Natural killer cell (primary cell): ENCODE measurements at places on chromosomes 2 and 18. TPM values are rescaled to one million over a fixed set of nuclear protein-coding genes. Genes with fewer than 3 reads are reported as not detected.

Gene LOXHD1
- total RNA-seq, result 0.11 TPM

Gene SLC11A1
- 17.9 TPM for total RNA-seq

Gene GEN1
- total RNA-seq, result 11.1 TPM

Gene FLACC1
- total RNA-seq, result 7.0 TPM

Gene KCNE4
- not detected for total RNA-seq

Gene CROCC2
- total RNA-seq, result not detected

Gene LCT
- not detected for total RNA-seq

Gene ASPRV1
- 1.9 TPM for total RNA-seq

GRCh38 chr2:23426263-23426905 is 41.4 kb downstream of the KLHL29 start:
- no peak for DNase-seq

- no peak for DNase-seq
Observed at GRCh38 chr2:197425550-197425949, 9.3 kb downstream of the SF3B1 start.

DNA sequence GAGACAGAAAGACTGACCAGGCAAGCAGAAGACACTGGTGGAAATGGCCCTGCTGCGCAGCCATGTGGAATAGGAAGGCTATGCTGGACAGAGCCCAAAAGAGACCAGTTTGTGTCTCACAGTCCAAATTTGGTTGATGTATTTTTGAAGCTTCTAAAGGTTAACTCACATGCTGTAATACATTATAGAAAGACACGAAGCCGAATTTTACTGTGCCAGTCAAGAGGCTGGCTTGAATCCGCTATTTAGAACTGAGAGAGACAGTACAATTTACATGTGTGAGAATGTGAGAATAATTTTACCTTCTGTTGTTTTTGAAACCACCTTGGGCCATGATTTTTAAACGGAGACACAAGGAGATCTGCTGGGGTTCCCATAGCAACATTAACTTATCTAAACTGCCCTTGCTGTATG is 113.6 kb downstream of the METTL8 start:
- no peak for DNase-seq

- DNase-seq, result peak; percentile 65
Observed at GRCh38 chr2:105935063-105935462, 190.4 kb downstream of the NCK2 start.

- DNase-seq, result peak; percentile 41
Observed at GRCh38 chr2:11998218-11998617, 251.8 kb downstream of the LPIN1 start.

DNA sequence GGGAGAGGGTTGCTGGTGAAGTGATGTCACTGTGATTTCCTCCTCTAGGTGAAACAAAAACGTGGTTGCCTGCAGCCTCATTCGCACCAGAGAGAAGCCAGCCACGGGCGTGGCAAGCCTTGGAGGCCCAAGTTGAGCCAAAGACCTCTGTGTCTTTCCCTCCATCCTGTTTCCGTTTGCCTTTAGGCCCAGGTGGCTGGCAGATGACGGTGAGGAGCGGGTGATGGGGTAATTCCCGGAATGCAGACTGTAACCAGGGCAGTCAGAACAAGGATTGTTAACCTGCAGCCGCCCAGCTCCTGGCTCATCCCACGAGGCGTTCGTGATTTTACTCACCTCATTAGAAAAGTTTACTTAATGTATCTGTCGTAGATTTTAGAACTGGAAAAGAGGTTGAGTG is 14.4 kb downstream of the CTIF start:
- DNase-seq, result no peak

- DNase-seq, result no peak
Observed at GRCh38 chr2:240522406-240522805, 35.4 kb downstream of the ANKMY1 start.

- DNase-seq, result no peak
Observed at GRCh38 chr18:50218432-50219197, 23.7 kb upstream of the MYO5B start.

DNA sequence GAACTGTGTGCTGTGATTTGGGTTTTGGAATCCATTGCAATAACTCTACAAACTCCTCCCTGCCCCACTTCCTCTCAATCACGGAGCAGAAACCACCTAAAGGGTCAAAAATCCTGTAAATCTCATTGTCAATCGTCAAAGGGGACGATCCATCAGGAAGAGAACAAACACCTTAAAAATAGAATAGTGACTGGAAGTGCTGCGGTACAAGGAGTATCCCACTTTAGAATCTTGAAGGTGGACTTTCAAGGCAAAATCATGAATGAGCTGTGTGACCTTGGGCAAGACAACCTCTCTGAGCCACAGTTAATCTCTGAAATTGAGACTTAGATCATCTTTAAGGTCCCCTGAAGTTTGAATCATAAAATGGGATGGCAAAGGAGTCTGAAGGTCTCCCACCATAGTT is 5.9 kb downstream of the PMAIP1 start:
- no peak for DNase-seq

DNA sequence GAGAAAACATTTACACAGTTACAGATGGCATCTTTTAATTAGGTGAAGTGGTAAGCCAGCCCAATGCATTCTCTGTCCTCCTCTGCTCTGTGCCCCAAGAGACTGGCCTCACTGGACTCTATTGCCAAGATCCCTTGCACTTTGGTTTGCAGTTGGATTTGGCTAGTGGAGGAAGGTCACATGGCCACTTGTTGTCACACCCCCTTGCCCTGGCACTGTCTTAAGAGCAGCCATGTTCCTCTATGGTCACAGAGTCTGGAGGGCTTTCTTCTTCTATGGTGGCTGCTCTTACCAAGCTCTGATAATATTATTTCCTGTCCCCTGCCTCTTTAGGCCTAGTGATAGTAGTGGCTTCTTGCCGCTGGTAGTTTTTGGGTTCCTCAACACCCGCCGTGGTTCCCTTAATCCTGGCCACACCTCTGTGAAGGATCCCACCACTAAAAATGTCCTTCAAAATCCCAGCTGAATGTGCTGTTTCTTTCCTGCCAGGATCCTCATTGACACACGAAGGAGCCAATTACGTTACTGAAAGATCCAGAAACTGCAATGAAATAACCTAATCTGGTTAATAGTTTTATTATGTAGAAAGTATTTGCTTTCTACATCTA is 111.1 kb downstream of the CDC42EP3 start:
- no peak for DNase-seq

DNA sequence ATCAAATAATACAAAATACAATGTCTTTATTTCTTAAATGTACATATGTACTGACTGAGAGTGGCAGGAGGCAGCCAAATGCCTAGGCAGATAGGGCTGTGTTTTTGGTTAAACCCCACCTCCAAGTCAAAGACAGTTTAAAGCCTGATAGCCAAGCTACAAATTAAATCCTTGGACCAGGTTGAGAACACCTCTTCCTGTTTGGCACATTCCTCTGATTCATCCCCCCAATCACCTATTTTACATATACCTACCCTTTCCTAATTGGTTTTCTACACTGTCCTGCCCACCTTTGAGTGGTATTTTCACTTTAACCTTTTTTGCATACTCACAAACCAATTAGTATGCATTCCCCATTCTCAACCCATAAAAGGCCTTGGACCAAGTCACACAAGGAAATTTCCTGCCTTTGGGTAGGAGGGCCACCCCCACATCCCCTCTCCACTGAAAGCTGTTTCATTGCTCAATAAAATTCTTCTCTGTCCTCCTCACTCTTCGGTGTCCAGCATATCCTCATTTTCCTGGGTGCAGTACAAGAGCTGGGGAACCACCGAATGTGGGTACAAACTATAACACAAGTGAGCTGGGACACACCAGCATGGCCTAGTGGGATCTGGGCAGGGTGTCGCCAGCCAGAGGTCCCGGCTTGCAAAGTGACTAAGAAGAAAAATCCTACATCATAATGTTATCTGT is 149.1 kb downstream of the UBE2E3 start:
- no peak for DNase-seq

- peak; percentile 32 for DNase-seq
Observed at GRCh38 chr2:27249891-27250651, 12.8 kb downstream of the SLC30A3 start.

DNA sequence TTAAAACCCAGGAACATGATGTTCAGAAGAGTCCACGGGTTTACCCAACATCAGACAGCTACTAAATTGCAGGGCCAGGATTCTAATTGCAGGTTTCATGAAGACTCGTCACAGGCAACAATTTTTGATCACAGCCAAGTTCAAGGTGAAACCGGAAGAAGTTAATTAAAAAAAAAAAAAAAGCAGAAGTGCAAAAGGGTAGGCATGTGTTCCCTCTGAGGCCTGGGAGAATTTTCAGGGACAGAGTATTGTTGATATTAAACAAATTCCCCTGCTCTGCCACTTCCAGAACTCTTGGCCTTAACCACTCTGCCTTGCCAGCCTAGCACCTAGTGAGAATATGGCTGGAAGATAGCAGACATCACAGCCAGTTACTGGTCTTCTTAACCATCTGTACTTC is 99.4 kb upstream of the TRIB2 start:
- no peak for DNase-seq

GRCh38 chr2:28435814-28436351 is 43.2 kb downstream of the FOSL2 start:
- no peak for DNase-seq

DNA sequence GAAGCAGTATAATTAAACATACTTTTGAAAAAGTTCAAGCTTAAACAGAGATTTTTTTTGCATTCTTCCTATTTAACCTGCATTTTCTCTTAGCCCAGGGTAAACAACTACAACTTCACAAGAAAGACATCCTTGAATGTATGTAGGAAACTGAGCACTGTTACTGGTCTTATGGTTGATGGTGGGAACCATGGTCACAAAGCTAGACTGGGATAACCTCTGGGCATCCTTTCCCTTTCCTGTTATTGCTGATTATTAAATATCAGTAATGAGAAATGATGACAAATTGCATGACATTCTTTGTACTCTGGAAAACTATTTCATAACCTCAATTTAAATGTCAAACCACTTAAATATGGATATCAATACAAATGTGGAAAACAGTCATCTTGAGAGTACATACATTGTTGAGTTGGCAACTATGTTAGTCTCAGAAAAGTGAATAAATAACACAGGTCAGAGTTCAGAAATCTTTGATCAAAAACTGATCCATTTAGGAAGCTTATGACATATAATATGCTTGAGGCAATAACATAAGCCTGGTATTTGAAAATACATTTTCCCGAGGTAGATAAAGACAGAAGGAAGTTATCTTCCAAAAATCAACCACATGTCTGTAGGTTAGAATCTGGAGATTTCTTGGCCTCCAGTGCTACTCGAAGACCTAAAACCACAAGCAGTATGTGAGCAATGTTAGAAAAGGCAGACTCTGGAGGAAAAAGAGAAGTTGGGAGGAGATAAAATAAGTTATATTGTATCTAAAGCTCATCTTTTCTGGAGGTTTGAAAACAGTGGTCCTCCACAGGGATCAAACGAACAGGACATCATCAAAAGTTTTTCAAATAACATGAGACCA is 65.2 kb upstream of the ST8SIA5 start:
- DNase-seq, result no peak

DNA sequence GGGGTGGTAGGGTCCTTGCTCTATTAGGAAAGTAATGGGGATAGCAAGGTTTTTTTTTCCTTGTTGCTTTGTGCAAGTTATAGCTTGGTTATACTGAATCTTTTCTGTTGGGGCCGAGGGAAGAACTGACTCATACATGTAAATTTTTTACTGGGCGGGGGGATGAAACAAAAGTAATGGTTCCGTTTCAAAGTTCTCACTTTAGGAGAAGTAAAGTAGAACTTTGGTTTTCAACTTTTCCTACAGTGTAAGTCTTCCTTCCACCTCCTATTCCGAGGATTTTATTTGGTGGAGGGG is 1.1 kb downstream of the AFTPH start:
- no peak for DNase-seq

- DNase-seq, result no peak
Observed at GRCh38 chr2:6024784-6025183, 332.6 kb downstream of the SOX11 start.

- DNase-seq, result no peak
Observed at GRCh38 chr2:164717000-164717803, 95.9 kb upstream of the GRB14 start.

DNA sequence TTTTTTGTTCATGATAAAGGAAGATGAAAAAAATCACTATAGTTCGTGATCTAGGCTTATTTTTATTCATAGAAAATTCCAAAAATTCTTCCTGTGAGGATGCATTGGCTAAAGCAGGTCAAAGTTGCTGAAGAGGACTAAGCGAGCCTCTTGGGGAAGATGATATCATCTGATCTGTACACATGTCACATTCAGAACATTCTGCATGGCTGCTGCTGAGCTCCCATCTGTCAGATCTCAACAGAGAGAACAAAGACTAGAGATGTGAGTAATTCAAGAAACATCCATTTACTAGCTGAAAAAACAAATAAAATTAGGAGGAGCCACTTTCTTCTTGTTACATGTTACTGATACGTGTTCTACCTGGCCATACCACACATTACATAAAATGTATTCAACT is 518.6 kb upstream of the FSIP2 start:
- no peak for DNase-seq

GRCh38 chr2:66185497-66186054 is 249.3 kb upstream of the MEIS1 start:
- DNase-seq, result no peak

GRCh38 chr18:79706658-79707057 is 27.1 kb downstream of the CTDP1 start:
- DNase-seq, result no peak

- no peak for DNase-seq
Observed at GRCh38 chr2:109264595-109265328, 135.8 kb downstream of the SH3RF3 start.

- DNase-seq, result no peak
Observed at GRCh38 chr18:29248805-29249204, 1071.9 kb upstream of the CDH2 start.

DNA sequence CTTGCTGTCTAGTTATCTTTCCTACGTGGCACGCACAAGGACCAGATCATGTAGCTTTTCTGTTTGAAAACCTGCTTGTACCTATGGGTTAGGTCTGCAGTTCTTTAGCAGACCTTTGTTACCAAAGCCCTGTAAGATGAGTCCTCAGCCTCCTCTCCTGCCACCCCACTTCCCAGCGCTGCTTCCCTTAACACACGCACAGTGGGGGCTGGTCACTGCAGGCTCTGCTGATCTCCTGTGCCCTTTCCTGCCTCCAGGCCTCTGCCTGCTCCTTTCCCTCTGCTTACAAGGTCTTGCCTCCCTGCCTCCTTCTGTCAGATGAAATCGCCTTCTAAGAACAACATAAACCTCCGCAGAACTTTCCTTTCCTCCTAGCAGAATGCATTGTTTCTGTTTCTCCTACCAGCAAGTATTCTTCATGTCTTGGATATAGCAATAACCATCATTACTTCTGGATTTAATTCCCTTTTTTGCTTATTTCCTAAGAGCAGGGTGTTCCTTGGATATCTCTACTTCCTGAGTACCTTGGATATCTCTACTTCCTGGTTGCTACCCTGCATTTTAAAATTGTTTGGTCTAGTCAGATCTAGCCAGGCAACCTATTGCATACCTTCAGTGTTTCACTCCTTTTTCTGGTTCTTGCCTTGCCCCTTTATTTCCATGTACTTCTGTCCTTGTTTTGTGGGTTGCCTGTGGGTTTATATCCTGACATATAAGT is 159.6 kb upstream of the ALPP start:
- no peak for DNase-seq

DNA sequence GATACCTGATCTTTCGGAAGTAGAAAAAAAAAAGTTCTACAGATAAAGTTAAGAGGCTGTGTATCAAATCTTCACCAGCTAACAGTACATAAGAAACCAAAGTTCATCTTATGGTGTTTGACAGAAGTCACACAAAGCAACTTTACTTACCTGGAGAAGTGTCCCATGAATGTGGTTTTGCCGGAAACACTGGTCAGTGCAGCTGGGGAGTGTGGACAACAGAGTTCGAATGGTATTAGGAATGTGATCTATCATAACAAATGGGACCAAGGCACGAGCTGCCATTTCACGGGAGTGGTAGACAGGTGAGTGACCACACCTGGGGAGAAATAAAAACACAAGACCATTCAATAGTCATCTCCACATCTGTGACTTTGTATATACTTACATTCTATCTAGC is 171.4 kb upstream of the ZFP36L2 start:
- no peak for DNase-seq
